ENCODE measurements at places on chromosomes 11 and 22.

DNA sequence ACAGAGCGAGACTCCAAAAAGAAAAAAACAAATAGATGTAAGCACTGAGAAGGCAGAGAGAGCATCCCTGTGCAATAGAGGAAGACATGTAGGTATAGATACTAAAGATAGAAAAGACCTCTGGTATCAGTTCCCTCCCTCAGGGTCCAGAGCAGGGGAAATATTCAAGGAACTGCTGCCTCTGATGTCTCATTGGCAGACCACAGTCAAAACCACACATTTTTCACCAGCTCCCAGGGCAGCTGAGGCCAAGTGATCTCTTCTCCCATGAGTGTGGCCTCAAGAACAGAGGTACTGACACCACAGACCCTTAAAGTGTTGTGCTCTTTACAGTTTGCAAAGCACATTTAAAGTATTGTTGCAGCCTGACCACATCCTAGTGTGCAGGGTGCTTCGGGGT is 288.5 kb downstream of the NTM start:
- no peak for DNase-seq

DNA sequence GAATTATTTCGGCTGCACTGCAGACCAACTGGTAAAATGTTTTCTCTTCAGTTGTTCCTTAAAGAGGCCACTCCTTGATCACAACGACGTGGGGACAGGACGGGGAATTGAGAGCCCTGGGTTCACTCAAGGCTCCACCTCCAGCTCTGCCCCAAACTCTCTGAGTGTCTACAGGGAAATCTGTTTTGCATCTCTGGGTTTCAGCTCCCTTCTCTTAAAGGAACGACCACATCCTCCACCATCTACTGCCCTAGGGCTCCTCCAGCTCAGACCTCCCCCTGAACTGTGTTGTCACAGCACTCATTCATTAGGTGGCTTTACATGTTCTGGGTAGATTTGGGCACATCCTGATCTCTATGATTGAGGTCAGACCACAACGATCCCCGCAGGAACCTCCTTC is 5.1 kb upstream of the PPFIA1 start:
- DNase-seq: no peak

- no peak for DNase-seq
These were observed 50.6 kb downstream of the C11orf96 start for GRCh38 chr11:43992834-43993637.

GRCh38 chr11:118109231-118109630 is 22.5 kb upstream of the SMIM35 start:
- no peak for DNase-seq

DNA sequence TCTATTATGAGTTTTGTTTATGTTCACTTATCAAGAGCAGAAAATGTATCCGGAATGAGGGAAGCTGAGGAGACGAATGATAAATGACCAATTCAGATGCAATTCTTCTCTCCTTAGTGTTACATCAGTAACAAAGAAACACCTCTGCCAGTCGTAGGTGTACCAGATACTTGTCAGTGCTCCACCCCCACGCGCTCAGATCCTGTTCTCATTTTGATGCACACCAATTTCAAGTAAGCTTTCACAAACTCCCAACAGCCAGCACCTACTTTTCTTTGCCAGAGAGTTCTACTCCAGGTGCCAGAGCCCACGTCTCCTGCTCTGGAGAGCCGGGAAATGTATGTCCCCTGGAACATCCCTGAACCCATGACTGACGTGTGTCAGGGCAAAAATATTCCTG is 43.7 kb downstream of the OR8B12 start:
- no peak for DNase-seq

DNA sequence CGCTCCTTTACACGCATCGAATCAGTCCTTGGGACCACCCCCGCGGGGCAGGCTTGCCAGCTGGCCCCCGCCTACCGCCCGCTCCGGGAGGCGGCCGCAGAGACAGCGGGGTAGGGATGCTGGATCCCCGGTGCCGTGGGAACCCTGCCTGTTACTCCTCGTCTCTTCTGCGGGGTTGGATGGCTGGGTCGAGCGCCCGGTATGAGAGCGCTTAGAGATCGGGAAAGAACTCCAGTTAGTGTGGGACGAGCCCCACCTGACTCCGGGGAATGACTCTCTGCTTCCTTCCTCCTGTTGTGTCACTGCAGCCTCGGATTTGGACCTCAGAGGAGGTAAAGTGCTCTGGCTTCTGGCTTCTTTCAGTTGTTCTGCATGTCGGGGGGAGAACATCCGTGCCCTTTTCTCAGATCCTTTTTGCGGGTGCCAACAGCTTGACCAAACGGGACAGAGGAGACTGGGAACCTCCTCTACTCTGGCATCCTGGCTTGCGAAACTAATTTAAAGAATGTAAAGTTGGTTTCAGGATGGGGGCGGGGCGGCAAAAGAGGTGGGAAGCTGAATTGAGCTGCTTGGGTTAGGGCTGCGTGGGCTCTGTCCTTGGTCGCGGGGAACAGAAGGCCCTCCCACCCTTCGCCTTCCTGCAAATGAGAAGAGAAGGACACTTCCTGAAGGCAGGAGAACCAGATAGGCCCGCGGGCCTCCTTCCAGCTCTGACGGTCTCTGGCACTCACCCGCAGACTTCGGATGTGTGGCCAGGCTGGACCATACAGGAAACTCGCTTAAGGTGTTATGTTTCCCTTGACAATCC is 938 bp downstream of the LAYN start:
- no peak for DNase-seq

DNA sequence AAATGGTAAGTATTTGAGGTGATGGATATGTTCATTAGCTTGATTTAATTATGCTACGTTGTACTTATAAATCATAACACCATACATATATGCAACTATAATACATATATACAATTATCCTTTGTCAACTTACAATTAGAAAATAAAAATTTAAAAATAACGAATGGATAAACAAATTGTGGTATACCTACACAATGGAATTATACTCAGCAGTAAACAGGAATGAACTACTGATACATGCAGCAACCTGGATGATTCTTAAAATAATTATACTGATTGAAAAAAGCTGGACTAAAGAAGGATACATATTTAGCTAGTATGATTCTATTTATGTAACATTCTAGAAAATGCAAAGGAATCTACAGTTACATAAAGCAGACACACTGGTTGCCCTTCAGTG is 425.7 kb downstream of the DYNC2H1 start:
- DNase-seq: no peak
